ENCODE measurements at places on chromosomes 2 and 18. TPM values are rescaled to one million over a fixed set of nuclear protein-coding genes. Genes with fewer than 3 reads are reported as not detected.
A peak's percentile ranks its signal among the peaks of the same experiment; 100 is the strongest.

GRCh38 chr18:79384151-79384807, 11.5 kb upstream of the NFATC1 start:
- H3K27me3 ChIP-seq, result peaks cover 12% of the 10 kb centered on the region
- H3K36me3 ChIP-seq, result no peaks in the 10 kb centered on the region
- H3K4me3 ChIP-seq, result no peak overlapping the region
- H3K27ac ChIP-seq, result no peak overlapping the region

GRCh38 chr2:20430035-20430434, 16.8 kb upstream of the RHOB start:
- no peak overlapping the region for H3K27ac ChIP-seq
- H3K27me3 ChIP-seq, result peaks cover 4% of the 10 kb centered on the region
- peaks cover 10% of the 10 kb centered on the region for H3K4me1 ChIP-seq
- DNase-seq, result no peak
- H3K36me3 ChIP-seq, result no peaks in the 10 kb centered on the region
- H3K4me3 ChIP-seq, result no peak overlapping the region

KCNE4 gene
- total RNA-seq, result 8.3 TPM

SERPINB13 gene
- not detected for total RNA-seq

GRCh38 chr18:13892098-13892497, 23.2 kb downstream of the MC2R start:
- no peak for DNase-seq
- no peaks in the 10 kb centered on the region for H3K27me3 ChIP-seq
- no peaks in the 10 kb centered on the region for H3K4me1 ChIP-seq
- no peak overlapping the region for H3K27ac ChIP-seq

- H3K4me3 ChIP-seq, result no peak overlapping the region
- DNase-seq, result no peak
- H3K27me3 ChIP-seq, result no peaks in the 10 kb centered on the region
- no peaks in the 10 kb centered on the region for H3K4me1 ChIP-seq
Observed at GRCh38 chr18:14026199-14026598, 106.0 kb downstream of the ZNF519 start.

GRCh38 chr2:37005118-37005868, 39.0 kb upstream of the STRN start:
- H3K4me3 ChIP-seq, result no peak overlapping the region
- H3K27me3 ChIP-seq, result no peaks in the 10 kb centered on the region
- no peak overlapping the region for H3K27ac ChIP-seq
- peaks cover 17% of the 10 kb centered on the region for H3K36me3 ChIP-seq

- H3K4me3 ChIP-seq, result no peak overlapping the region
- H3K27ac ChIP-seq, result no peak overlapping the region
- H3K4me1 ChIP-seq, result no peaks in the 10 kb centered on the region
- peaks cover 13% of the 10 kb centered on the region for H3K36me3 ChIP-seq
- no peaks in the 10 kb centered on the region for H3K27me3 ChIP-seq
- peak; percentile 26 for DNase-seq
Observed at GRCh38 chr2:10634495-10634894, 55.3 kb downstream of the NOL10 start.

TTC21B gene
- 23.1 TPM for total RNA-seq

- peaks cover 5% of the 10 kb centered on the region for H3K27me3 ChIP-seq
- H3K36me3 ChIP-seq, result no peaks in the 10 kb centered on the region
- no peaks in the 10 kb centered on the region for H3K4me1 ChIP-seq
- H3K27ac ChIP-seq, result no peak overlapping the region
- DNase-seq, result no peak
Observed at GRCh38 chr2:204127238-204127637, 190.7 kb downstream of the ICOS start.

SP140L gene
- total RNA-seq, result 9.2 TPM

CHRNG gene
- not detected for total RNA-seq

ZAP70 gene
- total RNA-seq, result not detected

DNA sequence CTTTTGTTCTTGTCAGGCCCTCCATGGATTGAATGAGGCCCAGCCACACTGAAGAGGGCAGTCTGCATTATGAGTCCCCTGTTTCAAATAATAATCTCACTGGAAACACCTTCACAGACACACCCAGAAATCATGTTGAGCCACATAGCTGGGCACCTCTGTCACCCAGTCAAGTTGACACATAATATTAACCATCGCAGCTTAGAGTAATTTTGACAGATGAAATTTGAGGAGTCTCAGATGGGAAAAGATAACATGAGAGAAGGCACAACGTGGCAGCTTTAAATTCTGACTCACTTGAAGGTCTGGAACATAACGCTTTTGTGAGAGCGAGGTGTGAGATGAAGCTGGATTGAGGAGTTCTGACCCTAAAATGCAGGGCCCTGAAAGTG, 70.9 kb upstream of the TMEM87B start:
- no peaks in the 10 kb centered on the region for H3K4me1 ChIP-seq
- H3K36me3 ChIP-seq, result no peaks in the 10 kb centered on the region
- H3K4me3 ChIP-seq, result no peak overlapping the region
- no peak overlapping the region for H3K27ac ChIP-seq
- DNase-seq, result no peak

- DNase-seq, result no peak
- peak overlapping the region; percentile 95 for H3K27ac ChIP-seq
- H3K4me3 ChIP-seq, result no peak overlapping the region
- no peaks in the 10 kb centered on the region for H3K27me3 ChIP-seq
- peaks cover 25% of the 10 kb centered on the region for H3K4me1 ChIP-seq
Observed at GRCh38 chr2:237177052-237177451, 91.4 kb downstream of the COPS8 start.

CSRNP3 gene
- total RNA-seq, result 0.72 TPM

LBX2 gene
- total RNA-seq, result 0.18 TPM
